ENCODE measurements at places on chromosomes 3 and 15.

- peak; percentile 69 for DNase-seq
Measured at GRCh38 chr15:99511866-99512661, 53.7 kb upstream of the MEF2A start.

GRCh38 chr15:40054855-40055575 lies 16.0 kb upstream of the SRP14 start:
- peak; percentile 71 for DNase-seq

GRCh38 chr3:37964716-37965115 lies 25.9 kb upstream of the VILL start:
- no peak for DNase-seq

DNA sequence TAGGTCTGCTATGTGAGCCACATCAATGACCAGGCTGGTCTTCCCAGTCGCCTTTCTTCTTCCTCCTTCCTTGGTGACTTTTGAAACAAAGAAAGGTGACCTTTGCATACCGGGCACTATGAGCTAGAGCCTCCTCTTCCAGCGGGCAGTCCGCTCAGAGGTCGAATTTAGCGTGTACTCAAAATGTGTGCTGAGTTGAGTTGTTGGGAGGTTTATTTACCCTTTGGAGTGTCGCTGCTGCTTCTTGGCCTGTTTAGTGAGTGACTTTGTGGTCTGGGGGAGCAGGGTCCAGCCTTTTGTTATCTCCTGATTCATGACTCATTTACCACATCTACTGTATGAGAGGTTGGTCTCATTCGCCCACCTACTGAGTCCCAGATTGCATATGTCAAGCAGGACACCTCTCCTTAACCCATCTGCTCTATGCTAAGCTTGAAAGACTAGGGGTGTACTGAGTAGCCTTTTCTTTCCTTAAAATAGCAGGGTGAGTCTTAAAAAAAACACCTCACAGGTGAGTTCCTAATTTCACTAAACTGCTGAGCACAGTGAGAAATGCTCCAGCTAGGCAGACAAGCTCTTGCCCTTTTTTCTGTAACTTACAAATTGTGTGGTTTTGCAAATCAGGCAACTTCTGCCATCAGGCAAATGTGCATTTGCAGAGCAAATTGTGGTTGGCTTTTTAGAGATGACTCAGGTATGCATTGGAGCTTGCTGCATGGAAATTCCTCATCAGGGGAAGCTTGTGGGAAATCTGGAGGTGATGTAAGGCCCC lies 3.2 kb upstream of the SIAH2 start:
- peak; percentile 51 for DNase-seq

DNA sequence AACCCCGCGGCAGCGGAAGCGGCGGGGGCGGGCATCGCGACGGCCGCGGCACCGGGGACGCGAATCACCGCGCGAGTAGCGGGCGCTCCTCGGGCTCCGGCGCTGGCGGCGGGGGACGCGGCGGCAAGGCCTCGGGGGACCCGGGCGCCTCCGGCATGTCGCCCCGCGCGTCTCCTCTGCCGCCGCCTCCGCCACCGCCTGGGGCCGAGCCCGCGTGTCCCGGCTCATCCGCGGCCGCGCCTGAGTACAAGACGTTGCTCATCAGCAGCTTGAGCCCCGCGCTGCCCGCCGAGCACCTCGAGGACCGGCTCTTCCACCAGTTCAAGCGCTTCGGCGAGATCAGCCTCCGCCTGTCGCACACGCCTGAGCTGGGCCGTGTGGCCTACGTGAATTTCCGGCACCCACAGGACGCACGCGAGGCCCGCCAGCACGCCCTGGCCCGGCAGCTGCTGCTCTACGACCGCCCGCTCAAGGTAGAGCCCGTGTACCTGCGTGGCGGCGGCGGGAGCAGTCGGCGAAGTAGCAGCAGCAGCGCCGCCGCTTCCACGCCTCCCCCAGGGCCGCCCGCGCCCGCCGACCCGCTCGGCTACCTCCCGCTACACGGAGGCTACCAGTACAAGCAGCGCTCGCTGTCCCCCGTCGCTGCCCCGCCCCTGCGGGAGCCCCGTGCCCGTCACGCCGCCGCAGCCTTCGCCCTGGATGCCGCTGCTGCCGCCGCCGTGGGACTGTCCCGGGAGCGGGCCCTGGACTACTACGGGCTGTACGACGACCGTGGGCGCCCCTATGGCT lies 675 bp downstream of the RBM15B start:
- peak; percentile 61 for DNase-seq

- no peak for DNase-seq
Measured at GRCh38 chr3:141394560-141394959, 26.3 kb downstream of the ZBTB38 start.

- no peak for DNase-seq
Measured at GRCh38 chr15:67361100-67361499, 106.5 kb downstream of the IQCH start.

- DNase-seq: peak; percentile 12
Measured at GRCh38 chr3:198113206-198114053, 153.4 kb downstream of the LMLN start.
